ENCODE measurements at places on chromosomes 12 and 14.
A peak's percentile ranks its signal among the peaks of the same experiment; 100 is the strongest.

GRCh38 chr12:49642370-49642802 is 19.0 kb downstream of the PRPF40B start:
- DNase-seq: no peak

DNA sequence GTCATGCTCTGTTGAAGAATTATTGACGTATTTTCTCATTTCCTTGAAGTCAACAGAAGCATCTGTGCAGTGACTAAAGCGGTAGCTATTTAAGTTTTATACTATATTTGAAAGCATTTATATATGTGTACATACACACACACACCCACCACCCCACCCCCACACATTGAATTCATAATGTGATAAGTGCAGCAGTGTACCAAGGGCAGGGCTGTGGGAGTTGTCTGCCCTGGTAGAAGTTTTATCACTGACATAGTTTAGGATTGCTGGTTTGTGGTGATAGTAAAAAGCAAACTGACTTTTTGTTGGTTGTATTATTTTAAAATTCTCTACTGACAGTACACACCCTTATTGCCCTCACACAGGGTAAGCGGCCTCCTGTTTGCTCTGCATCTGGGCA is 39.1 kb downstream of the GAS2L3 start:
- DNase-seq: no peak

DNA sequence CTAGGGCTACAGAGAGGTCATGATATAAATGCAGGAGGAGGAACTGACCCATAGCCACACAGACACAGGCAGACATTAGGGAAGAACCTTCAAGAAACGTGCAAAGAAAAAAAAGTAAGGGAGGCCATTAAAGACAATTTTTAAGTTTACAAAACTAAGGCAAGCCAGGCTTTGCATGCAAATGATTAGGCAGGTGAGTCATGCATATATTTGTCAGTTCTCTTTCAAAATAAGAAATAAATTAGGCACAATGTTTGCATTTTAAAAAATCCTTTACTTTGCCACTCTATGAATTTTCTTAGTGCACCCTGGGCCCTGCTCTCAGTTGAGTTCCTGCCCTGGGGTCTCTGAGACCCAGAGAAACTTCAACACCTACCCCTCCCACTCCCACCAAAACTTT is 75.0 kb downstream of the PRMT8 start:
- DNase-seq: no peak

GRCh38 chr14:50452979-50453705 is 56.5 kb upstream of the CDKL1 start:
- DNase-seq: no peak

- DNase-seq: no peak
These were observed 51.9 kb upstream of the ATF7IP start for GRCh38 chr12:14313379-14314138.

DNA sequence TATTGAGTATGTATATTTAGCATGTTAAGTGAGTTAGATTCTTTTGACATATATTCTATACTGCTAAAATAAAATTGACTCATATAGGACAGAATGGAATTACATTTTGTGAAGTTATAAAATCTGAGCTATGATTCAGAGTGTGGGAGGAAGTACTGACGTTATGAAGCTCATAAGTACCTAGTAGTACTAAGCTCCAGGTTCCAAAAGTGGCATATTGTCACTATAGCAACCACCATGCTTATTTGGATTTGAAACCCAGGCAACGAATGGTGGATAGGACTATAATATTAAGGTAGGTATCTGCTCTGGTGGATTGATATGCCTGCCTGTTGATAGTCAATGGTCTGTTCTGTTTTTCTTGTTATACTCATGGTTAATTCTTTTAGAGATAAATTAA is 2.2 kb upstream of the FBXO33 start:
- no peak for DNase-seq

DNA sequence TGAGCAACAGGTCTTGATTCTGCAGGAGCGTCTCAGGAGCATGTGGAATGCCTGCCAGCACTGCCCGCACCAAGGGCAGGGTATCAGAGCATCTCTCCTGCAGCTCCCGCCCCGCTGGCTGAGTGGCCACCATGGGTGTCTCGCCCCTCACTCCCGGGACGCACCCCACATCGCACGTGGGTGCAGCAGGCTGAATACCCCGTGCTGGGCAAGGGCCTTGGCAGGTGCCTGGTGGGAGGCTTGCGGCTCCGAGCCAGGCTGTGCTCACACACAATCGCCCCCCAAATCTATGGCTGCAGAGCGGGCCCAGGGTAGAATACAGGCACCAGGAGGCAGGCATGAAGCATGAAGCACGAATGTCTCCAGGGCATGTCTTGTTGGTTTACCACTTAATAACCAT is 103.9 kb upstream of the TMEM132D start:
- no peak for DNase-seq

- DNase-seq: peak; percentile 92
These were observed 23.5 kb upstream of the INF2 start for GRCh38 chr14:104665657-104666522.

DNA sequence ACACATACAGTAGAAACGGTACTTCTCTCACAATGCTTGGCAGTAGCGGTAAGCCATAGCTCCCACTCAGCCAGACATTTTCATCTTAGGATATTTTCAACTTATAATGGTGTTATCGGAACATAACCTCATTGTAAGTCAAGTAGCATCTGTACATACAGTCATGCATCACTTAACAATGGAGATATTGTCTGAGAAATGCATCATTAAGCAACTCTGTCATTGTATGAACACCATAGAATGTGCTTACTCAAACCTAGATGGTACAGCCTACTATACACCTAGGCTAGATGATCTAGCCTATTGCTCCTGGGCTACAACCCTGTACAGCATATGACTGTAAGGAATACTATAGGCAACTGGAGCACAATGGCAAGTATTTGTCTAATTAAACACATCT is 40.8 kb downstream of the RPS6KA5 start:
- DNase-seq: no peak

- DNase-seq: no peak
These were observed 668 bp downstream of the APPL2 start for GRCh38 chr12:105235281-105235731.

DNA sequence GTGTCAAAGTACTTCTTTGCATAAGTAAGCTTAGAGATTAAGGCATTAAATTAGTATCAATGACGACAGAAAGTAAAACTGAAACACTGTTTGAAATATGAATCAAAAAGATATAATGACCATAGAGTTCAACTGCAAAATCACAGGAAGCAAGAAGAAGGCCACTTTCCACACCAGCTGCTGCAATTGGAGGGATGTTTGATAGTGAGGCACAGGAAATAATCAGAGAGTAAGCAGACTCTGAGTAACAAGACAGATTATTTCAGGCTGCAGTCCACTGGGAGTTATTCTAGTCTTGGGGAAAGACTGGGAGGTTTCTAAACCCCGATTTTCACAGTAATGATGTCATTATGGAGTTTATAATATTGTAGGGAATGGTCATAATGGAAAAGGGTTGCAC is 12.9 kb downstream of the MDGA2 start:
- DNase-seq: no peak

DNA sequence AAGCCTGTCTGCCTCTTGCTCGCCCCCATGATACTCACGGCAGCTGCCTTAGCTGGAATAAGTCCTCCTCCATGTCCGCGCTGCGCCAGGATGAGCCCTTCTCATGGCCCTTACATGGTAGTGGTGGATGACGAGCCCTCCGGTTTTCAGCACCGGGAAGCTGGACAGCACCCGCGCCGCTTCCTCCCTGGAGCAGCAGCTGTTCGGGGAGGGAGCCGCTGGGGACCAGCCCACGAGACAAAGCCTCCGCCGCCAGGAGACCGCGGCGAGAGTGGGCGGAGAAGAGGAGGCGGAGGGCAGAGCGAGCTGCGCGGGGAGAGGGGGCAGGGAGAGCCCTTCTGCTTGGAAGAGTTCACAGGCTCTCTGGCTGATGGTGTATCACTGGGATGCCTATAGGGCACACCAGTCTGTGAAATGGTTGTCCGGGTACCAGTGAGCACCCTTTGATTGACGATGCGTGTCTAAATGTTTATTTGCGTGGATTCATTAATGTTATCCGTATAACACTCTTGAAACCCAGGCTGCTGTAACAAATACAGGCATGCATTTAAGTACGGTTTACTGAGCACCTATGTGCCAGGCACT is at the start of gene SVOP:
Gene SVOP, minus strand, starts transcription at position 273 of the 585 bp plus-strand sequence. Its CDS starts 200 bp downstream, at position 73.
- DNase-seq: peak; percentile 66

- DNase-seq: no peak
These were observed 202.1 kb downstream of the NOVA1 start for GRCh38 chr14:26395726-26396125.

GRCh38 chr14:70887207-70887681 is 20.0 kb upstream of the PCNX1 start:
- DNase-seq: no peak

DNA sequence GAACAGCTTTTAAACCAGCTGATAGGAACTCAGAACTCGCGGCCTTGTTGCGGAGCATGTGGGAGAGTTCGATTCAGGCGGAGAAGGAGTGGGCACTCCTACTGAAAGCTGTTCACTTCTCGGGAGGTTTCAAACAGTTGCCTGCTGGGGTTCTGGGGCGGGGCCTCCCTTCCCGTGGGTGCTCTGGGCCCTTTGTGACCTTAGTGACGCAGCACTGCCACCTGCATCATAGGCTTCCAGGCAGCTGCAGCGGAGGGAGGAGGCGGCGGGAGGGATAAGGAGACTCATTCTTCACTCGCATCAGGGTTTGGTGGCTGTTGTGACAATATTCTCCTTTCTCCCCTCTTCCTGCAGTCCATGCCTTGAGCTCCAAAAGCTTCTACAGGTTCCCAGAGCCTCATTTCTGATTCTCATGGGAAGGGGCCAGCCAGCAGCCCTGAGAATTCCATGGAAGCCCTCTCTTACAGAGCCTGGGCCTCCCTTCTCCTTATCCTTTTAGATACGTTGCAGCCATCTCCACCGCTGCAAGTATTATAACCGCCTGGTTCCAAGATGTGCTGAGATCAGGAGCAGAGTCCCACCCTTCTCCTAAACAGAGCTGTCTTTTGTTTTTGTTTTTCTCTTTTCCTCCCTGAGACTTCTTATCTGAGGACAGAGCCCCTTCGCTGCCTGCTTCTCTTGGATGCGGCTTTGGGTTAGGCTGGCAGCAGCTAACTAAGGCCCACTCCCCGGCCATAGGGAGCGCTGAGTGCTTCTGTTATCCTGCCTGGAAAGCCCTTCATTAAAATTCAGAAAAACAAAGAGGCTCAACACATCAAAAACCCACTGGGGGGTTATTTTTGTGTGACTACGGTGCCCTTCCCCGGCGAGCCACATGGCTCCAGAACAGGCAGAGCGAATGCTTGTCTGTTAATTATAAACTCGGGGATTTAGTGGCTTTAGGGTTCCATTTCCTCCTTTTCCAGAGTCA is 67.6 kb upstream of the GPATCH2L start:
- DNase-seq: peak; percentile 40

GRCh38 chr14:69005432-69006148 is 26.5 kb upstream of the ACTN1 start:
- no peak for DNase-seq

- DNase-seq: no peak
These were observed 38.9 kb upstream of the KTN1 start for GRCh38 chr14:55540847-55541773.

- no peak for DNase-seq
These were observed 6.5 kb downstream of the KMT2D start for GRCh38 chr12:49054096-49054495.

DNA sequence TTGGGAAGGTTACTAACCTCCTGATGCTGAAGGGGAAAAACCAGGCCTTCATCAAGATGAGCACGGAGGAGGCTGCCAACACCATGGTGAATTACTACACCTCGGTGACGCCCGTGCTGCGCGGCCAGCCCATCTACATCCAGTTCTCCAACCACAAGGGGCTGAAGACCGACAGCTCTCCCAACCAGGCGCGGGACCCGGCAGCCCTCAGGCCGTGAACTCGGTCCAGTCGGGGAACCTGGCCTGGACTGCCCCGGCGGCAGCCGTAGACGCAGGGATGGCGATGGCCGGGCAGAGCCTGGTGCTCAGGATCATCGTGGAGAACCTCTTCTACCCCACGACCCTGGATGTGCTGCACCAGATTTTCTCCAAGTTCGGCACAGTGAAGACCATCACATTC is 133.0 kb upstream of the FUT8 start:
- DNase-seq: no peak

DNA sequence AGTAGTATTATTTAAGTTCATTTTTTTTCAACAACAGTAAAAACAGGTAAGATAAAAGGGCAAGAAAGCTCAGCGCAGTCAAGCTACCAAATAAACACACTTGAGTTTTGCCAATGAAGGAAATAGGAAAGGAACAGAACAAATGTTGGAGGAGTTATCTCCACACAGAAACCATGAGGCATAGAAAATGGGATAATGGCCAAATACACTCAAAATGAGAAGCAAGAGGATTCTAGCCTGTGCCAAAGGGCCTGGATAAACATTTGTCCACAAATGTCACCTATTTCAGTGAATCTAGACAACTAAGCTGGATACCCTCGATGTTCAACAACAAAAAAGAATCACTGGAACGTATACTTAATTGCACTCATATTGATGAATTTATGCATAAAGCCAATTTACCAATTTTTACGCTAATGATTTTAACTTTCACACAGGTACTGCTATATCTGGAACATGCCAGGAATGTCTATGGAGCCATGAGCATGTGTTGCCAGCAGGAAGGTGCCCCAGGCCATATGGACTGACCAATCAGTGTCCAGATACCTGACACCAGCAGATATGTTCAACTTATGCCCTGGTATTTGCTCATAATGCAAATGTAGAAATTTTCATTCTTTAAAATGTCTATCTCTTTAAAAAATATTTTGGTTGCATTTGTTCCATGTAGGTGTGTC is 21.1 kb downstream of the ST8SIA1 start:
- DNase-seq: no peak

DNA sequence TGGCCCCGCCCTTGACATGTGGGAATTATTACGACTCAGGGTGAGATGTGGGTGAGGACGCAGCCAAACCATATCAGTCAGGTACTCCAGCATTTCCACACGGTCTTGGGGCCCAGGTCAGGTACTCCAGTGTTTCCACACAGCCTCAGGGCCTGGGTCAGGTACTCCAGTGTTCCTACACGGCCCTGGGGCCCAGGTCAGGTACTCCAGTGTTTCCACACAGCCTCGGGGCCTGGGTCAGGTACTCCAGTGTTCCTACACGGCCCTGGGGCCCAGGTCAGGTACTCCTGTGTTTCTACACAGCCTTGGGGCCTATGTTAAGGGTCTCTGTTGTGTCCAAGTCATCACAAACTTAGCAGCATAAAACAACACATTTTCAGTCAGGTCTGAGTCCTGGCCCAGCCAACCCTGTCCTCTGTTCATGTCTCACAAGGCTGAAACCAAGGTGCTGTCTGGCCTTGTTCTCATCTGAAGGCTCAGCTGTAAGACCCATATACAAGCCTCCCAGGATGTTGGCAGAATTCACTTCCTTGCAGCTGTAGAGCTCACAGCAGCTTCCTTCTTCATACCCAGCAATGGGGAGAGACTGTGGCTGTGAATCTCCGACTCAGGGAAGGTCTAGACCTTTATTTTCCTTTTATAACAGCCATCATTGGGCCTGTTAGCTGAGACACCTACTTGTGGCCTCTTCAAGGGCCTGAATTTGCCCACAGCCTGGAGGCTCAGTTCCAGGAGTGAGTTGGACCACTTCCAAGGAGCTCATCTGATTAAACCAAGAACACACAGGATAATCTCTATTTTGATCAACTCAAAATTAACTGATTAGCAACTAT is 107.6 kb upstream of the SFSWAP start:
- no peak for DNase-seq

- DNase-seq: no peak
These were observed 250.6 kb downstream of the AEBP2 start for GRCh38 chr12:19689801-19690472.

GRCh38 chr12:126083926-126084325 is 1018.7 kb downstream of the AACS start:
- no peak for DNase-seq

- no peak for DNase-seq
These were observed 9.1 kb upstream of the SERPINA11 start for GRCh38 chr14:94461526-94462218.

- no peak for DNase-seq
These were observed 13.5 kb downstream of the DGLUCY start for GRCh38 chr14:91127401-91127801.
